ENCODE measurements at places on chromosomes 6 and 20. TPM values are rescaled to one million over a fixed set of nuclear protein-coding genes. Genes with fewer than 3 reads are reported as not detected.

DNA sequence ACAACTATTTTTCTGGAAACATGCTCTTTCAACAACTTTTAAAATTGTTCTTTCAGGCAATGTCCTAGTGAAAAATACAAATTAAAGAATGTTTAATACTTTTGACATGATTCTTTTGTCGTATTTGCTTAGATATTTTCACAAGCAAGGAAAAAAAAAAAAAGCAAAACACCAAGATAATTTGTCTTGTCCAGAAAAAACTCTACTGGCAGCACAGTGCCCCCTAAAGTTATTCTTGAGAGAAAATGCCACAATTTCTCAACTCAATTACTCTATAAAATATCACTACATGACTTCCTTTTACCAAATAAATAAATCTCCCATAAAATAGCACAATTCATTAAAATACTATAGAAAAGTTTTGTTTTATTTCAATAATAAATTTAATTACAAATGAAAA is 652.5 kb upstream of the EPHA7 start:
- no peak for DNase-seq
- no peak overlapping the region for H3K27ac ChIP-seq
- H3K27me3 ChIP-seq: no peaks in the 10 kb centered on the region

DNA sequence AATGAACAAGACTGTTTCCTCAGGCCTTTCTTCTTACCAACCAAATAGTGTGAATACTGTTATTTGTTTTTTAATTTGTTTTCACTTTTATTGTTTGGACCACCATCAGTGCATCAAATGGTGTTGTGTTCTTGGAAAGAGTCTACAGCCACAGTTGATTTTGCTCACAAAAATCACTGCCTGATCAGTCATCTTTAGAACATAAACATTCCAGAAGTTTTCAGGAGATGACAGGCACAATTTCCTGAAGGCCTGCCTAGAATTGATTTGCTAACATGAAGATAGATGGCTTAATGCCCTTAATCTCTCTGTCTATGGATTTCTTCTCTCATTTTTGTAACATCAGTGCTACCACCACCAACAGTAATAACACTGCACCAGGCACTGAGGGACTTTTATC is 13.5 kb downstream of the IL22RA2 start:
- peaks cover 18% of the 10 kb centered on the region for H3K4me1 ChIP-seq
- no peaks in the 10 kb centered on the region for H3K36me3 ChIP-seq
- H3K4me3 ChIP-seq: no peak overlapping the region
- H3K27ac ChIP-seq: no peak overlapping the region

GRCh38 chr6:114714836-114715507 is 372.1 kb upstream of the HS3ST5 start:
- H3K36me3 ChIP-seq: no peaks in the 10 kb centered on the region
- H3K4me3 ChIP-seq: no peak overlapping the region
- H3K27ac ChIP-seq: no peak overlapping the region
- H3K27me3 ChIP-seq: no peaks in the 10 kb centered on the region
- no peak for DNase-seq

DNA sequence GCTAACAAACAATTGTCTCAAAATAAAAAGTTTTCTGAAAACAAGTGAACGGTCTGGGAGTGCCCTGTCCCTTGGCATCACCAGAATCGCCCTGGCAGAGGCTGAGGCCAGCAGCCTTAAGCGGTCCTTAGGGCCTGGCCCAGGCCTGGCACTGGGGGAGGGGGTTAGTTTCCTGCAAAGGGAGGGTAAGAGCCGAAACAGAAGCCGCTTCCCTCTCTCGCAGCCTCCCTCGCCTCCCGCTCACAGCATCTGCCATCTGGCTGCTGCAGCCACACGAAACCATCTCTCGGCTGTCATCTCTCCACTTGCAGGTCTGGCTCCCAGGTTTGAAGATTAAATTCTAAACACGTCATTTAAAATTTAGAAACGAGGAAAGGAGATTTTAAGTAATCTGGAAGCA is 31.5 kb downstream of the PMEPA1 start:
- H3K27me3 ChIP-seq: no peaks in the 10 kb centered on the region
- peaks cover 2% of the 10 kb centered on the region for H3K36me3 ChIP-seq
- H3K27ac ChIP-seq: no peak overlapping the region

WFDC5 gene
- not detected for total RNA-seq

SLC35F1 gene
- 0.08 TPM for total RNA-seq

BEND3 gene
- 9.3 TPM for total RNA-seq

CD24 gene
- total RNA-seq: 0.48 TPM

HAO1 gene
- total RNA-seq: not detected

Data from activated naive CD8-positive, alpha-beta T cell treated with anti-CD3 and anti-CD28 coated beads for 36 hours (primary cell).